Colonic mucosa (tissue), 4 donors: ENCODE measurements at places on chromosomes 2 and 18. TPM values are rescaled to one million over a fixed set of nuclear protein-coding genes. Genes with fewer than 3 reads are reported as not detected.

DNA sequence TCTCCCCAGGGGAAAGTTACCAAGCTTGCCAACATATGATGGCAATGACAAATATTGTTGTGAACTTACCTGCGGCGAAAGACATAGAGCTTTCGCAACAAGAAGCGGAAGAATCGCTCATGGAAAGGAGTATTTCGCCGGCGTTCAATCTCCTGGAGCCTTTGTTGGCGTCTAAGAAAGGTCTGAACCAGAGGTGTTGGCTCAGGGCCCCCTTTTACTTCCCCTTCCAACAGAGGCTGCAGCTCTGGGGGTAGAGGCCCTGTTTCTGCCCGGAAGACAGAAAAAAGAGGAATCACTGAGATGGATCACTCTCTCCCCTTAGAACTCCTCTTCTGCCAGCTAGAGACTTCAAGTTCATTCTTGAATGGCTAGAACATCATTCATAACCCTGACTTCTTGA is 10.8 kb downstream of the GGCX start:
- H3K36me3 ChIP-seq, result peaks cover 11% of the 10 kb centered on the region
- no peaks in the 10 kb centered on the region for H3K4me1 ChIP-seq
- DNase-seq, result no peak
- no peak overlapping the region for H3K27ac ChIP-seq

RAB6C gene
- total RNA-seq, result not detected

COLEC11 gene
- total RNA-seq, result 0.47 TPM

- no peak overlapping the region for H3K27ac ChIP-seq
- no peak overlapping the region for H3K4me3 ChIP-seq
- no peaks in the 10 kb centered on the region for H3K27me3 ChIP-seq
- no peaks in the 10 kb centered on the region for H3K36me3 ChIP-seq
- no peak for DNase-seq
- no peaks in the 10 kb centered on the region for H3K4me1 ChIP-seq
Measured at GRCh38 chr2:229489016-229489415, 217.9 kb upstream of the PID1 start.

DNA sequence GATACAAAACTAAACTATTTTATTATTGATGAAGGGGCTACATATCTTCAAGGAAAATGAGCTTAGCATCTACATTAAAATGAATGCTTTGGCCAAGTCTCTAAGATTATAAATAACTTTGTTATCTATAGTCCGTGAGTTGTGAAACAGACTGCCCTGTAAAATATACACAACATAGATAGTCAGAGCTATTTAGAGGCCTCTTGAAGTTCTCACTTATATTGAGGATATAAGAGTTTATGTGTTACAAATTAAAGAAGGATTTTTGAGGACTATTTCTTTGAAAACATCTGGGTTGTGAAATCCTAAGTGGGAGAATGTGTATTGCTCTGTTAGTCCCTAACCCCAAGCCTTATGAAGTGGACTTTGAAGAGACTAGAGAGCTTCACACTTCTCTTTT is 292.0 kb upstream of the CDH2 start:
- H3K27ac ChIP-seq, result no peak overlapping the region
- H3K4me1 ChIP-seq, result no peaks in the 10 kb centered on the region
- H3K27me3 ChIP-seq, result no peaks in the 10 kb centered on the region
- H3K4me3 ChIP-seq, result no peak overlapping the region

- H3K36me3 ChIP-seq, result no peaks in the 10 kb centered on the region
- no peaks in the 10 kb centered on the region for H3K4me1 ChIP-seq
- no peak overlapping the region for H3K4me3 ChIP-seq
- DNase-seq, result no peak
- H3K27me3 ChIP-seq, result no peaks in the 10 kb centered on the region
Measured at GRCh38 chr2:9221223-9221622, 14.6 kb downstream of the ASAP2 start.

DNA sequence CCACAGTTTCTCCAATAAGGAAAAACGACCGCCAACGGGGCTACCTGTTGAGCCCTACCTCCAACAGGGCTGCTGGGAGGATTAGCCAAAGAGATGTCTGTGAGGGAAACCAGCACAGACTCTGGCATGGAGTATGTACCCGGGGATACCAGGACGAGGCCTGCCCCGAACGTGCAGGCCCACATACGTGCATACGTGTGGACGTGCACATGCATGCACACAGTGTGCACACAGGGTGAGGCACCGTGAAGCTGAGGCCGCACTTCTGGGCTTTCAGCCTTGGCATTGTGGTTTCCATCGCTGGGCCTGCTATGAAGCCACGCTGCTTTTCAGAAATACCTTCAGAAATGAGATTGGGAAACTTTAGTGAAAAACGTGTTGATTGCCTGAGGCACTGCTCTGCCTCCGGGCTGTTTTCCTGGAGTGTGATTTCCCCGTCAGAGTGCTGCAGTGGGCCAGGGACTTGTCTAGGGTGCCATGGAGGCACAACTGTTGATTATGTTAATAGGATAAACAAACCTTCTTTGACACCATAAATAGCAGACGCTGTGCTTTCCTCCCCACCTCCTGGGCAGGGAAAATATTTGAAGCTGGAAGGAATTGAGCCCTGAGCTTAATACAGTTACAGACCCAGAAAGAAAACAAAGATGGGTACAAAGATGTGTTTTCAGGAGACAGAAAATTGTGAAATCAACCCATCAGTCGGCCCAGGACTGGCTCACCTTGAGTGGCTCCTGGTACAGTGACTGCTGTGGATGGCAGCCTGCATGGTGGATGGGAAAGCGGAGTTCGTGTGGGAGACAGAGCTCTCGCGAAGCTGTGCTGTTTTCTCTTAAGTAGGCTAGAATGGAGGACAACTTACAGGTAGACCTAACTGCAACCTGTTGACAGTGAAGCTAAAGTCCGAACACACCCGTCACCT is 182.3 kb downstream of the FAM210A start:
- peaks cover 22% of the 10 kb centered on the region for H3K4me1 ChIP-seq
- DNase-seq, result peak; percentile 15
- H3K27me3 ChIP-seq, result no peaks in the 10 kb centered on the region
- H3K36me3 ChIP-seq, result no peaks in the 10 kb centered on the region
- no peak overlapping the region for H3K4me3 ChIP-seq

- no peak overlapping the region for H3K27ac ChIP-seq
- no peaks in the 10 kb centered on the region for H3K36me3 ChIP-seq
- H3K4me3 ChIP-seq, result no peak overlapping the region
- no peaks in the 10 kb centered on the region for H3K4me1 ChIP-seq
Measured at GRCh38 chr2:14781142-14781541, 148.6 kb downstream of the LRATD1 start.

DNA sequence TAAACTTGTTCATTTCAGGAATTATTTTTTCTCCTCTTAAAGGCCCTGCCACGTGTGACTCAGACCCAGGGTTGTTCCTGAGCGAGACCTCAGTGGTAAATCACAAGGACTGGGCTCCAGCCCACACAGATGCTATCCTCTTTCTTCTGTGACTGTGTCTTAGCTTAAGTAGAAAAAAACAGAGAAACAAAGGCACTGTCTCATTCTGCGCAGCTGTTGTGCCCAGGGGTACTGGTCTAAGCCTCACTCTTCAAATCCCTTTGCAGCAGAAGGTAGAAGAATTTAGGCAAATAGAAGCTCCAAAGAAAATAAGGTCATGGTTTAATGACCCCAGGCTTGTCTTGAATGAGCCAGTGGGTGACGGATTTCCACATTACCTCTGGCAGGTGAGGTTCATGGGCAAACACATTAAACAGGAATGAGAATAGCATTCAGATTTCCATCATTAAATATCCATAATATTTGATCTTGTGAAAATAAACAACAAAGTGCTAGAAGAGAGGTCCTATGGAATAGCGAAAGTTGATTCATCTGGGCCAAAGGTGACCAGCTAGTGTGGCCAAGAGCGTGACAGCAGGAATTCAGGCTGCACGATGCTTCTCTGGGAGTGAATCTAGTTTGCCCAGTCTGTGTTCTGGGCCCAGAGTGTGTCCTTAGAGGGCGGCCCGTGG is 63.3 kb downstream of the LIPG start:
- H3K27ac ChIP-seq, result no peak overlapping the region
- DNase-seq, result no peak
- H3K4me3 ChIP-seq, result no peak overlapping the region
- no peaks in the 10 kb centered on the region for H3K27me3 ChIP-seq
- no peaks in the 10 kb centered on the region for H3K36me3 ChIP-seq
- H3K4me1 ChIP-seq, result no peaks in the 10 kb centered on the region
